Activated CD8-positive, alpha-beta memory T cell treated with anti-CD3 and anti-CD28 coated beads for 1 hour (primary cell): ENCODE measurements at places on chromosomes 5 and 9.
A peak's percentile ranks its signal among the peaks of the same experiment; 100 is the strongest.

DNA sequence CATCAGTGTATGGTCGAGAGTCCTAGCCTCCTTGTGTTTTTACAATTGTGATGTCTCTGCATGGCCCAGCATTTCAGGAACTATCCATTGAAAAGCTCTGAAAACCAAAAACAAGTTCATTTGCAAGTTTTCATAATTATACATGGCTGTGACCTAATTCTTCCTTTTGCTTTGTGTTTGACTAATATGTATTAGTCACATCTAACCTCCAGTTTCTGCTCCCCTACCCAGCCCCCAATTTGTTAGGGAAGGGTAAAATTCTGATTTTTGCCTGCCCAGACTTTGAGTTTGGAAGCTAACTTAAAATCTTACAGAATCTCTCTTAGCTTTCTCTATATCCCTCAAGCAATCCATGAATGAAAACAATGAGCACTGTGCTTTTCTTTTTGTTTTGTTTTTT lies 128.2 kb upstream of the SEMA6A start:
- no peak for DNase-seq

DNA sequence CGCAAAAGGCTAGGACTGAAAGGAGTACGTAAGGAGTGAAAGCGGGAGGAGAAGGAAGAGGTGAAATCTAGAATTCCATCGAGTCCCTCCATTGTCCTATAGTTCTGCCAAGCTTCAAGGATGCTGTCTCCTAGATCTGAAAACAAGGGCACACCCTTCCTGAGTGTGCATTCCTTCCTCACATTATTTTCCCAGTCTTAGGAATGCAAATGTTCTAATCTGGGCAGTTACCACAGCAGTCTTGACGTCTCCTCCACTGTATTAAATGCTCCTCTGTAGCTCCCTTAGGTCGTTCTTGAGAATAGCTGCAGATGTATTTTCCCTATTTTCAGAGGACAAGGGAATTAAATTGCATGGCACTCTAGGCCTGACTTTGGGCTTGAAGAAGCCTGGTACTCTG lies 127.6 kb downstream of the SLIT3 start:
- DNase-seq = no peak

GRCh38 chr5:74154526-74154925 lies 486.0 kb downstream of the ENC1 start:
- no peak for DNase-seq

DNA sequence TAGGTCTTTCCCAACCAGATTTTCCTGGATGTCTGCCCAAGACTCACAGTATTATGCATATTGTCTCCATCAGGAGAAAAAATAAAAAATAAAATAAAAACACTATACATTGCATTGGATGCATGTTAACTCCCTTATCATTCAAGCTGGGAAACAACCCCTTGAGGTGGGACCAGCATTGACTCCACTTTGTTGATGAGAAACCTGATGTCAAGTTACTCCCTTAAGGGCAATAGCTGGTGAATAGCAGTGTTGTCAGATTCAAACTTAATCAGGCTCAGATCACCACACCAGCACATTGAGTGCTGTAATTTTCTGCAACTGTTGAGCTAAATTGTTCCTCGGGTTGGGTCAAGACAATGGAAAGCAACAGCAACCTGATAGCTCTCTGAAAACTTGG lies 264.0 kb upstream of the TRIM32 start:
- no peak for DNase-seq

DNA sequence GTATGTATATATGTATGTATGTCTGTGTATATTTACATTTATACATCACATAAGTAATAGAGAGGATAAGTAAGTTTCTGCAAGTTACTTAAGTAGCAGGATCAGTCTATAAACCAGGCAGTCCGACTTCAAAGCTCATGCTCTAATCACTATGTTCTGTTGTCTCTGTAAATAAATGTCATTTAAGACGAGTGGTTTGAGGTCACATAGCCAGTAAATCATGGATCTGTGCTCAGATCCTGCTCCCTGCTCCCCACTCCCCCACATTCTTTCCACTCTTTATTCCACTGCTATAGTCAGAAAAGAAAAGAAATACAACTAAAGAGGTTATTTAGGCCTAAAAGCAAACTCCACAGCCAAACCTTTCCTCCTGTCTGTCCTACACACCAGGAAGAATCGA lies 90.4 kb downstream of the SERINC5 start:
- DNase-seq = no peak

- DNase-seq = peak; percentile 22
These were observed at the start of gene GPX3 for GRCh38 chr5:151020304-151021110. GPX3 (plus strand) TSS chr5:151020591; CDS start chr5:151020655, 64 bp downstream.
